ENCODE measurements at places on chromosomes 1 and 21.
A peak's percentile ranks its signal among the peaks of the same experiment; 100 is the strongest.

DNA sequence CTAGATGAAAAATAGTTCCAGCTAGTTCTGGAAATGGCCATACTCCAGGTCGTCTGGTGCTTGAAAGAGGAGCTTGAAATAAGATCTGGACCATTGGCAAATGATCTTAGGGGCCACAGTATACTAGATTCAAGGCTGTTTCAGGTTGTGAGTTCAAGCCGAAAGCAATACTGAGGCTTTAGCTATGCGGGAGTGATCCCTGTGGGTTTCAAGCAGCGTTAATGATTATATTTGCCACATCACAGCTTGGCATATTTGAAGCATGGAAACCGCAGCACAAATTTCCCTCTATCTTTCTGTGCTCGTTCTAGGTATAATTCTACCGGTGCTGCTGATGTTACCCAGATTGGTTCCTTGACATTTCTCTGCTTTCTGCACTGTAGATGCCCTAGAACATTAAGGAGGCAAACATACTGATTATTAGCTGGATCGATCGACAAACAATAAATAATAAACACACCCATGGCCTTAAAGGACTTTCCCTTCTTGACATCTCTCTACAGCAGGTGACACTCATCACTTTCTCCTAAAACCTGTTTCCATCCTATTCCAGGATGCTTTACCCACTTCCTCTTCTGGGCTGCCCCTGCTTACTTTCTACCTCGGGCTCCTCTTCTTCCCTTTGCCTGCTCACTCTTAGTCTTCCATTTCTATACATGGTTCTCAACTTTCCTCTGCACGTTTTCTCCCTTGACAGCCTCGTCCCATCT is 40.6 kb upstream of the LYST start:
- DNase-seq: no peak

- DNase-seq: no peak
These were observed 44.5 kb downstream of the DMRTA2 start for GRCh38 chr1:50378770-50379169.

DNA sequence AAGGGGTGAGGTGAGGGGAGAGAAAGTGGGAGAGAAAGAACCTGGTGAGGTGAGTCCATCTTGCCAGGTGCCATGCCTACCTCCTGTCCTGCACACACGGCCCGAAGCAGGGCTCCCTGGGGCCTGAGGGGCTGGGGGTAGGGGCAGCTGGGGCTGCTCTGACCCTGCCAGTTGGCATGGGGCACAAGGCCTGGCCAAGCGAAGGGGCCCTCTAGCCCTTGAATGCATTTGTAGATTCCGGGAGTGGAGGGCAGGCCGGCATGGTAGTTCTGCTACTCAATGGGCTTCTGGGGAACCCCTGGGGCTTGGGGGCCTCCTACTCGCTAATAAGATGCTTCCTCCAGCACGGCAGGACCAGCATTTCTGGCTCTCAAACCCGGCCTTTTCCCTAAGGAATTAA is 3.6 kb upstream of the PRDM16 start:
- no peak for DNase-seq

- no peak for DNase-seq
These were observed 28.2 kb downstream of the BATF3 start for GRCh38 chr1:212671342-212672031.

DNA sequence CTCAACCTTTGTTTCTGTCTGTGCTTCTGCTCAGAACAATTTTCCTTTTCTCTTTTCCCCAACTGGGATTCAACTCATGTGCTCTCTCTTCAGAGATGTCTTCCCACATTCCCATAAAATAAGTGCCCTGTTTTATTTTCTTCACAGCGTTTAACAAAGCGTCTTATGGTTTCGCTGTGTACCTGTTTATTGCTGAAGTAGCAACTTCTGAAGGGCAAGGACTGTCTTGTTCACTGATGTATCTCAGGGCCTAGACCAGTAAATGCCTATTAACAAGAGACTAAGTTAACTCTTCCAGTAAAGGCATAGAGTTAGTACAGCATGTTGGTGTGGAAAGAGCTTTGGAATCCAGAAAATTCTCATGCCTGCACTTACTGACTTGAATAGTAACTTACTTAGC is 42.9 kb upstream of the MPZL1 start:
- no peak for DNase-seq

- peak; percentile 55 for DNase-seq
These were observed 82.5 kb downstream of the HHIPL2 start for GRCh38 chr1:222465211-222466041.

DNA sequence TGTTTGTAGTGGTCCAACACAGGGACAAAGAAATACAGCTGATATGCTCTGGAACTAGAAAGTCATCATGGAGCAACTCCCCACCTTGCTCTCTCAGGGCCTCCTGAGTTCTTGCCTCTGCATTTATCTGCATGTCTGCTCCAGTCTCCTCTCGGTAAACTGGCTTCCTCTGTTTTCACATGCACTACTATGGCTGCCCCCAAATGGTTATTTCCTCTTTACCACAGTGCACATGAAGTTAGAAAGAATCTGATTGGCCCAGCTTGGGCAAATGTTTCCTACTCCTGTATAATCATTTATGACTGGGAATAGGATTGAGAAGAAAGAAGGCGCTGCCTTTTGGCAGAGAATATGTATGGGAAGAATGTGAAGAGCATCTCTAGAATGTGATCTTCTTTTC is 16.5 kb upstream of the PSMB2 start:
- DNase-seq: no peak

- DNase-seq: no peak
These were observed 387.6 kb downstream of the LTN1 start for GRCh38 chr21:28604946-28605537.

DNA sequence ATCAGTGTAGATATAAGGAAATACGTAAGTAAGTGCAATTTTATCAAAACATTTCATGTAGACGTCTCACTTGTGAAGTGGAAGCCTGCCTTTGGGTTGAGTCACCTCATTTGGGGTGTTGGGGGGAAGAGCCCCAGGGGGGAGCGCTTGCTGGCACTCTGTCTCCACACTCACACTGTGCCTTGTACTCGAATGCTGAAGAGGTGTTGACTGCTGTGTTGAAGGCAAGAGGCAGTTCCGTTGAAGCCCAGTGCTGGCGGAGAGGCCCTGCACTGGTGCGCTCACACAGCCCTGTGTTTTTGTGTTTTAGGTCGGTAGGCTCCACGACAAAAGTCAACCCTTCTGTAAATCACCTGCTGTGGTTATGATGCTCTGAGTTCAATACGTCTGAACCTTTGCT is 131.9 kb upstream of the COL6A1 start:
- no peak for DNase-seq
